GM12878 (cell line): ENCODE measurements at places on chromosomes 13 and 19. TPM values are rescaled to one million over a fixed set of nuclear protein-coding genes. Genes with fewer than 3 reads are reported as not detected.

- H3K4me3 ChIP-seq, result no peak overlapping the region
- H3K36me3 ChIP-seq, result no peaks in the 10 kb centered on the region
- H3K27ac ChIP-seq, result no peak overlapping the region
- H3K4me1 ChIP-seq, result no peaks in the 10 kb centered on the region
- no peaks in the 10 kb centered on the region for H3K27me3 ChIP-seq
These were observed 75.4 kb upstream of the ARHGEF7 start for GRCh38 chr13:111039735-111040134.

GRCh38 chr19:44806291-44806690 lies 2.6 kb upstream of the BCAM start:
- DNase-seq, result no peak
- no peaks in the 10 kb centered on the region for H3K4me1 ChIP-seq
- H3K4me3 ChIP-seq, result no peak overlapping the region
- no peaks in the 10 kb centered on the region; the same call in 1 of the 2 replicates for H3K27me3 ChIP-seq
- H3K27ac ChIP-seq, result no peak overlapping the region

Gene FFAR2
- 2.3 and 2.8 TPM in 2 replicates for total RNA-seq

- DNase-seq, result no peak
- no peaks in the 10 kb centered on the region for H3K36me3 ChIP-seq
- peaks cover 7% of the 10 kb centered on the region for H3K4me1 ChIP-seq
- peak overlapping the region; percentile 80; the same call in 1 of the 2 replicates for H3K4me3 ChIP-seq
- no peaks in the 10 kb centered on the region for H3K27me3 ChIP-seq
- no peak overlapping the region for H3K27ac ChIP-seq
These were observed 1.0 kb upstream of the ZBTB32 start for GRCh38 chr19:35703343-35703742.

Gene FPR3
- not detected in 2 replicates for total RNA-seq

Gene ZNF492
- not detected in 2 replicates for total RNA-seq

Gene LIPE
- total RNA-seq, result 31.9 and 33.3 TPM in 2 replicates

GRCh38 chr19:47854459-47854858 lies 4.6 kb upstream of the TPRX2 start:
- DNase-seq, result no peak
- no peaks in the 10 kb centered on the region for H3K36me3 ChIP-seq
- H3K27me3 ChIP-seq, result no peaks in the 10 kb centered on the region
- H3K27ac ChIP-seq, result no peak overlapping the region
- no peak overlapping the region for H3K4me3 ChIP-seq
- no peaks in the 10 kb centered on the region for H3K4me1 ChIP-seq

Gene HMGB1
- 573 and 591 TPM in 2 replicates for total RNA-seq

- H3K27ac ChIP-seq, result peak overlapping the region; percentile 13; the same call in 1 of the 2 replicates
- H3K4me1 ChIP-seq, result peaks cover 31% of the 10 kb centered on the region
- H3K36me3 ChIP-seq, result no peaks in the 10 kb centered on the region
- H3K27me3 ChIP-seq, result no peaks in the 10 kb centered on the region
- H3K4me3 ChIP-seq, result 0 out of 2 replicates have a peak overlapping the region, but pooled peaks have one; percentile 44
- no peak for DNase-seq
These were observed 171.9 kb downstream of the ITGBL1 start for GRCh38 chr13:101624210-101624922.

GRCh38 chr19:45250832-45251451 lies at the start of gene MARK4:
Gene MARK4, plus strand, starts transcription at chr19:45251271. Its CDS starts 318 bp downstream, at chr19:45251589.
- H3K27me3 ChIP-seq, result no peaks in the 10 kb centered on the region
- H3K36me3 ChIP-seq, result no peaks in the 10 kb centered on the region
- peak within 1 kb of the TSS; percentile 98 for H3K4me3 ChIP-seq
- H3K4me1 ChIP-seq, result peaks cover 15% of the 10 kb centered on the region
- H3K27ac ChIP-seq, result peak within 1 kb of the TSS; percentile 53

DNA sequence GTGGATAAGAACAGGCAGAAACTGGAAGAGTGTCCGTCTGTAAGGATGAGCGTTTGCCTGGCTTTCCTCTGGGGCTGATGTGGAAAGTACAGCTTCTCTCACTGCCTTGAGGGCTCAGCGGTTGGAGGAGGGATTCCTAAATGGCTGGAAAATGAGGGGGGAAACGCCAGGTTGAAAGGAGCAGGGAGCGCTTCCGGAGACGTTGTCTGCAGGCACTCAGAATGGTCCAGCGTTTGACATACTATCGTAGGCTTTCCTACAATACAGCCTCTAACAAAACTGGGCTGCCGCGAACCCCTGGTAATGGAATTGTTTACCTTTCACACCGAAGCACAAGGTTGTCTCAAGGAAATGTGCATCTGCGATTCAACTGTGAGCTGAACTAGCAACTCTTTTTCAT lies 39.9 kb downstream of the MRPL57 start:
- H3K4me3 ChIP-seq, result no peak overlapping the region
- H3K4me1 ChIP-seq, result peaks cover 16% of the 10 kb centered on the region
- no peak overlapping the region for H3K27ac ChIP-seq
- DNase-seq, result no peak

Gene PSPN
- total RNA-seq, result 1.1 and 1.2 TPM in 2 replicates

- H3K4me1 ChIP-seq, result peaks cover 29% of the 10 kb centered on the region
- no peak for DNase-seq
- no peaks in the 10 kb centered on the region for H3K27me3 ChIP-seq
- no peak overlapping the region for H3K27ac ChIP-seq
These were observed 9.6 kb upstream of the GPR183 start for GRCh38 chr13:99316657-99317256.

Gene LACC1
- 2.5 and 3.5 TPM in 2 replicates for total RNA-seq

Gene FAM216B
- not detected in 2 replicates for total RNA-seq

Gene MIER2
- 22.2 and 23.6 TPM in 2 replicates for total RNA-seq

DNA sequence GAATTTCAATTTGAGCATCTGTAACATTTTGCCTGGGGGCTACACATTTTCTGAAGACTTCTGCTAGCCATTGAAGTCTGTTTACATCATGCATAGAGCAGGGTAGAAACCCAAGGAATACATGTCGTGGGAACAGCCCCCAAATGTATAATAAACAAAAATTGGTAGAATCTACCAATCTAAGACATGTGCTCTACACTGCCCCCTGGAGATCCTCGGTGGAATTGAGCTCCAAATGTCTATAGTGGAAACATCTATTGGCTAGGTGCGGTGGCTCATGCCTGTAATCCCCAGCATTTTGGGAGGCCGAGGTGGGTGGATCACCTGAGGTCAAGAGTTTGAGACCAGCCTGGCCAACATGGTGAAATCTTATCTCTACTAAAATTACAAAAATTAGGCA lies 57.3 kb downstream of the MBD3L2B start:
- no peaks in the 10 kb centered on the region for H3K4me1 ChIP-seq
- no peak overlapping the region for H3K4me3 ChIP-seq
- no peaks in the 10 kb centered on the region for H3K36me3 ChIP-seq
- DNase-seq, result no peak

DNA sequence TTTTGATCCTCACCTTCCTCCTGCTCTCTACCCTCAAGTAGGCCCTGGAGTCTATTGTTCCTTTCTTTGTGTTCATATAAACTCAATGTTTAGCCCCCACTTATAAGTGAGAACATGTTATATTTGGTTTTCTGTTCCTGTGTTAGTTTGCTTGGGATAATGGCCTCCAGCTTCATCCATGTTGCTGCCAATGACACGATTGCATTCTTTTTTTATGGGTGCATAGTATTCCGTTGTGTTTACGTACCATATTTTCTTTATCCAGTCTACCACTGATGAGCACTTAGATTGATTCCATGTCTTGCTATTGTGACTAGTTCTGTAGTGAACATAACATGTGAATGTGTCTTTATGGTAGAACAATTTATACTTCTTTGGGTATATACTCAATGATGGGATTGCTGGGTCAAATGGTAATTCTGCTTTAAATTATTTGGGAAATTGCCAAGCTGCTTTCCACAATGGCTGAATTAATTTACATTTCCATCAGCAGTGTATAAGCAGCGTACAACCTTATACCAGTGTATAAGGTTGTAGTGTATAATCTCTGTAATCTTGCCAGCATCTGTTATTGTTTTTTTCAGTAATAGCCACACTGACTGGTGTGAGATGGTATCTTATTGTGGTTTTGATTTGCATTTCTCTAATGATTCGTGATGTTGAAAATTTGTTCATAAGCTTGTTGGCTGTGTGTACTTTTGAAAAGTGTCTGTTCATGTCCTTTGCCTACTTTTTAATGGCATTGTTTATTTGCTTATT lies 288.9 kb downstream of the KCNRG start:
- no peak overlapping the region for H3K4me3 ChIP-seq
- no peaks in the 10 kb centered on the region; the same call in 1 of the 2 replicates for H3K27me3 ChIP-seq
- DNase-seq, result no peak
- H3K27ac ChIP-seq, result no peak overlapping the region
- no peaks in the 10 kb centered on the region for H3K36me3 ChIP-seq

DNA sequence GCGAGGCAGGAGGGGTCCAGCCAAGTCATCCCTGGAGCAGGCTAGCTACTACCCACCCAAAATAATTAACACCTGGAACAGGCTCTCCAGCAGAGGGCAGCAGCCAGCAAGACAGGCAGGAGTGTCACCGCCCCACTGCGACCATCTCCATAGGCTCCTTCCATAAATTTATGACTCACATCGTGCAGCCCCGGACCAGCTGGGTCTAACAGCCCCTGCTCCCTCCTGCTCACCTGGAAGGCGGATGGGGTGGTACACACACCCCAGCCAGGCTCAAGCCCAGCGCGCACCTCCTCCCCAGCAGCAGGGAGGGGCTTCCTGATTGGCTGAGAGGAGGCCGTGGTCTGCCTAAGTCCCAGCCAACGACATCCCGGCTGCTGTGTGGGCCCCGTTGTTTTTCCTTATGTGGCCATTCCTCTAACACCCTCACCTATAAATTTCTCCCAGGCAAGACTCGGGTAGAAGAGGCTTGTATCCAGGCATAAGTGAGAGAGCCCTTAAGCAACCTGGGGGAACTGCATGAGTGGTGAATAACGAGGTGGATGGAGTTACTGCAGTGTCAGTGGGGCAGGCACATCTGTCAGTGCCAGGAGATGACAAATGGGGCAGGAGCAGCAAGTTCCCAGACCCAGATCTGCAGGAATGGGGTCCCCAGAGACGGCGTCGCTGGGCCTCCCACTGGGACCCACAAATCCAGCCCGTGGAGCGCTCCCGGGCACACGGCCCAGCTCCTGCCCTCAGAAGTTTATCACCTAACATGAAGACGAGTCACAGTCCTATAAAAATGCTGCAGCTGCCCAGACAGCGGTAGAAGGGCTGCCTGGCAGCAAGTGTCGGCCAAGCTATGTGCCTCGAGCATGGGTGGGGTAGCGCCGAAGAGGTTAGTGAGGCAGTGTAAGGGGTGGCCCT lies 43.1 kb downstream of the CEBPG start:
- no peaks in the 10 kb centered on the region for H3K36me3 ChIP-seq
- DNase-seq, result no peak
- H3K4me1 ChIP-seq, result no peaks in the 10 kb centered on the region

- H3K27ac ChIP-seq, result no peak overlapping the region
- peaks cover 60% of the 10 kb centered on the region for H3K36me3 ChIP-seq
- no peaks in the 10 kb centered on the region for H3K4me1 ChIP-seq
These were observed 33.6 kb upstream of the EPHX3 start for GRCh38 chr19:15265850-15266248.

Gene IFNL1
- not detected in 2 replicates for total RNA-seq

- H3K27me3 ChIP-seq, result no peaks in the 10 kb centered on the region
- no peak overlapping the region for H3K27ac ChIP-seq
- no peaks in the 10 kb centered on the region for H3K4me1 ChIP-seq
- no peak overlapping the region for H3K4me3 ChIP-seq
- no peak for DNase-seq
These were observed 16.1 kb upstream of the DCLK1 start for GRCh38 chr13:36147330-36147729.

Gene SHFL
- 51.7 and 57.9 TPM in 2 replicates for total RNA-seq

Gene HSH2D
- 81.7 and 87.8 TPM in 2 replicates for total RNA-seq

Gene LYL1
- total RNA-seq, result 27.4 and 30.0 TPM in 2 replicates

DNA sequence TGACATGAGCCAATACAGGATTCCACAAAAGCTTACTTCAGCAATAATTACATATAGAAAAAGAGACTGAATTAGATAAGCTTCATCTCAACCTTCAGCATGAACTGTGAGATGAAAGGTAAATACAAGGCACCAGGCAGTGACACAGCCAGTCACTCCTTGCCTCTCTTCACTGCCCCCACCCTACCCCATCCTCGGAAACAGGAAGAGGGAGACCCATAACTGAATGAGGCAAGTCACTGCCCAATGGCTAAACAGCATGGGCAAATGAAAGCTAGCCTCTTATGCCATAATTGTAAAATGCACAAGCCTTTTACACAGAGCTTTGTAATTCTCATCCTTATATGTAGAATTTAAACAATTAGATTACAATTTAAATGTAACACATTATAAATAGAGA lies 1.7 kb downstream of the ZNF160 start:
- no peak overlapping the region for H3K27ac ChIP-seq
- no peak for DNase-seq
- H3K36me3 ChIP-seq, result peaks cover 7% of the 10 kb centered on the region; the same call in 1 of the 2 replicates

Gene FBXO27
- 10.7 and 10.8 TPM in 2 replicates for total RNA-seq

- no peak overlapping the region for H3K4me3 ChIP-seq
- no peak for DNase-seq
- no peak overlapping the region for H3K27ac ChIP-seq
- H3K27me3 ChIP-seq, result no peaks in the 10 kb centered on the region
- H3K4me1 ChIP-seq, result no peaks in the 10 kb centered on the region
These were observed 200.2 kb downstream of the SPRY2 start for GRCh38 chr13:80140685-80141084.

DNA sequence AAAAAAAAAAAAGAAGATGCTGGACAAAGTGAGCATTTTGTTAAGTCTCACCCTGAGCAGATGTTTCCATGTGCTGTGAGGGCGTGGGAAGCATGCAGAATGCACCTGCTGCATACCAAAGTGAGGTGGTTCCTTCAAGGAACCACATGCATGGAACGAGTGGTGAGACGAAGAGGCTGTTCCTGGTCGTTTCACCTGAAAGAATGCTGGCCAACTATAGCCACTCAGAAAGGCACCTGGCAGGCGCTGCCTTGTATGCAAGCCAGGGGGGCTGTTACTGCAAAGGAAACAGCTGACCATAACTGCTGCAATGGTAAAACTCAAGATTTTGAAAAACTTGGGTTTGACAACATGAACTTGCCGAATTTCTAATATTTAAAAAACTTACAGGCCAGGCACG lies 14.7 kb downstream of the MIER2 start:
- peaks cover 35% of the 10 kb centered on the region for H3K36me3 ChIP-seq
- H3K27ac ChIP-seq, result no peak overlapping the region
- no peaks in the 10 kb centered on the region for H3K4me1 ChIP-seq
- DNase-seq, result no peak
- H3K27me3 ChIP-seq, result no peaks in the 10 kb centered on the region
- no peak overlapping the region for H3K4me3 ChIP-seq

GRCh38 chr13:24574847-24575246 lies 62.3 kb upstream of the PARP4 start:
- no peaks in the 10 kb centered on the region for H3K36me3 ChIP-seq
- no peaks in the 10 kb centered on the region for H3K27me3 ChIP-seq
- no peak for DNase-seq
- no peak overlapping the region for H3K4me3 ChIP-seq

DNA sequence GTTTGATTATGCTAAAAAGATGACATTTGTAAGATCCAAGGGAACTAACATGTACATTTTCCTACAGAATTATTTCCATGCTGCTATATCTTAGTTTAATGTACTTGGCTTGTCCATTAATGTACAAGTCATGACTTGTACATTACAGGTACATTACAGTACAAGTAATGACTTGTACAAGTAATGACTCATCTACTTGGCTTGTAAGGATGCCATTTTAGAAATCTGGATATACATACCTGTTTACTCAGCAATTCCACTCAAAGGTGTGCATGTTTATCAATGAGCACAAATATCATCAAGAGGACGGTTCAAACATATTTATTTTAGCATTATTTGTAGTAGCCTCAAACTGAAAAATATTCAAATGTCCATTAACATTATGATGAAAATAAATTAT lies 87.0 kb upstream of the TRPC4 start:
- no peak overlapping the region for H3K4me3 ChIP-seq
- H3K27ac ChIP-seq, result no peak overlapping the region
- H3K36me3 ChIP-seq, result no peaks in the 10 kb centered on the region
- no peaks in the 10 kb centered on the region for H3K4me1 ChIP-seq
